ENCODE measurements at places on chromosomes 5 and 9.

DNA sequence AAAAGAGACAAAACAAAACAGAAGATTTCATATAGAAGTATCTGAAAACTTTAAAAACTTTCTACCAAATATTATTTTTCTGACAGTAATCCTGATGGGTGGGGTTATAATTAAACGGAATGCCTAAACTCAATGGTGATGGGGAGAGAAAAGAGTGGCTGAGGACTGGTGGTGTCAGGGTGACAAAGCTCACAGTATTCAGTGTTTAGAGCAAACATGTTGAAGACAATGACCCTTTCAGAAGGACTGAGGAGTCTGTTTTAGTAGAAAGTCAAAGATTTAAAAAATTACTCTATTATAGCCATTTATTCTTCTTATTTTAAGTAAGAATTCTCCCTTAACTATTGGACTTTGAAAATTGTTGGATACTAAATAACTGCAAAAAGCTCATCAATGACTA lies 1144.0 kb downstream of the TAF11L14 start:
- no peak for DNase-seq

GRCh38 chr9:130869250-130869649 lies 27.4 kb downstream of the QRFP start:
- no peak for DNase-seq

- no peak for DNase-seq
Measured at GRCh38 chr5:134073404-134073803, 41.1 kb upstream of the TCF7 start.

DNA sequence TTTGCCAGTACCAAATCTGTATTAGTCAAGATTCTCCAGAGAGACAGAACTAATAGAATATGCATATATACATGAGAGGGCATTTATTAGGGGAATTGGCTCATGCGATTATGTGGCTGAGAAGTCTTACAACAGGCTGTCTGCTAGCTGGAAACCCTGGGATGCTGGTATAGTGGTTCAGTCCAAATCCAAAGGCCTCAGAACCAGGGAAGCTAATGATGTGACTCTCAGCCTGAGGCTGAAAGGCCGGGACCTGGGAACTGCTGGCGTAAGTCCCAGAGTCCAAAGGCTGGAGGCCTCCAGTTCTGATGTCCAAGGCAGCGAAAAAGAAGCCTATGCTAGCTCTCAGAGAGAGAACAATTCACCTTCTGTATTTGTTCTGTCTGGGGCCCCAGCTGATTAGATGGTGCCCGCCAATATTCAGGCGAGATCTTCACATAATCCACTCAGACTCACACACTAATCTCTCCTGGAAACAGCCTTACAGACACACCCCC lies 84.1 kb downstream of the KIAA1958 start:
- DNase-seq = no peak

DNA sequence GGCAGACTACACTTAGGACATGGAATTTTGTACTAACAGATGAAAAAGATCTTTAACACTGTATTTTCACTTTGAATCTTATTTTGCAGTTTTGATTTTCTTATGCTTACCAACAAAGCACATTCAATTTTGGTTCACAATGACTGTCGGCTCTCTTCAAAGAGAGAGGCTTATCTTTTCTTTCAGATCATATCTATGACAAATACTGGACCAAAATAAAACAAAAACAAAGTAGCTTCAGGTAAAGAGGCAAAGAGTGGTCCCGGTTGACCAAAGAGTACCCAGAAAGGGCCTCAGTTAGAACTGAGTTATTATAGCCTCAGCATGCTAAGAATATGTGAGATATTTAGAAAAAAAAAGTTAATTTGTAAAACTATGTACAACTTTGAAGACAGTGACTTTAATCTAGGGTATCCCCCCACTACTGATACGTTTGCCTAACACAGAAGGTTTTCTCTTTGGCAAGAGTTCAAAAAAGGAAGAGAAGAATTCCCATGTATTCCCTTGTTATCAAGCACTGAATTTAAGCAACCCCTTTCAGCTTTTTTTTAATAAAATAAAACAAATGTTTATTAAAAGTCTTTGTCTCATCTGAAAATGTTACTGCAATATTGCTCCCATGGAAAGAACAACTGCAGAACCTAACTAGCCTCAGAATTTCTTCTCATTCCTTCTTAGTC lies 50.5 kb downstream of the NR6A1 start:
- no peak for DNase-seq

DNA sequence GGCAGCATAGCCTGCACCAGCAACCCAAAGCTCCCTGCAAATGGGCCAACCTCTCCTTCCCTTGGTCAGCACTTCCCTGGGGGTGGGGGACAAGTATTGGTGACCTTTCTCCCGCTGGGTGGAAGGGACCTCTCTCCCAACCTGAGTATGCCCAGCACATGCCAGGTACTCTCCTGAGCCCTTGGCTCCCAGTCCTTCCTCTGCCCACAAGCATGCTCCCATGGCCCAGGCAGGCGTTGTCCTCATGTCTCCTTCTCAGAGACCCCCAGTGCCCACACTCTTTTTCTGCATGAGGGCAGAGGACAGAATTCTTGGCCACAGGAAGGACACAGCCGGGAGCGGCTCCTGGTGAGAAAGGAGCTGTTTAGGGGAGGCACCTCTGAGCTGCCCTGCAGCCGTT lies 60.3 kb downstream of the PHF2 start:
- no peak for DNase-seq

GRCh38 chr5:5126444-5126843 lies 13.7 kb upstream of the ADAMTS16 start:
- no peak for DNase-seq

DNA sequence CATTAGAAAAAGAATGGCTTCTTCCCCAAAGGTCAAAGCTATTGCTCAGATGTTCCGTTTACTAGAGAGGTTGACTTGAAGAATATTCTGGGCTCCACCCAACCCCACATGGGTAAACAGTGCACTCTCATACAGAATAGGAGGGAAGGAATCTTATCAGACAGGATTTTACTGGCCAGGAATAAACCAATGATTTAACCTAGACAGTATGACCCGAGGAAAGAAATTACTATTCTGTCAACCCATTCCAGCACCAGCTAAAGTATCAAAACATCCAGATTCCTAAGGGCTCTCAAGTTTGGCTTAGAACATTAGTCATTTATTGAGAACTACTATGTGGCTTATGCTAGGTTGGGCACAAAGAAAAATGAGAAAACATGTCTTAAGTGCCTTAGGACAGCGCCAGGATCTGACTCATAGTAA lies 493.6 kb upstream of the KLF4 start:
- DNase-seq = no peak

GRCh38 chr5:80399526-80400239 lies 8.2 kb upstream of the ZFYVE16 start:
- no peak for DNase-seq

- no peak for DNase-seq
Measured at GRCh38 chr5:136427426-136427825, 62.1 kb upstream of the TRPC7 start.

DNA sequence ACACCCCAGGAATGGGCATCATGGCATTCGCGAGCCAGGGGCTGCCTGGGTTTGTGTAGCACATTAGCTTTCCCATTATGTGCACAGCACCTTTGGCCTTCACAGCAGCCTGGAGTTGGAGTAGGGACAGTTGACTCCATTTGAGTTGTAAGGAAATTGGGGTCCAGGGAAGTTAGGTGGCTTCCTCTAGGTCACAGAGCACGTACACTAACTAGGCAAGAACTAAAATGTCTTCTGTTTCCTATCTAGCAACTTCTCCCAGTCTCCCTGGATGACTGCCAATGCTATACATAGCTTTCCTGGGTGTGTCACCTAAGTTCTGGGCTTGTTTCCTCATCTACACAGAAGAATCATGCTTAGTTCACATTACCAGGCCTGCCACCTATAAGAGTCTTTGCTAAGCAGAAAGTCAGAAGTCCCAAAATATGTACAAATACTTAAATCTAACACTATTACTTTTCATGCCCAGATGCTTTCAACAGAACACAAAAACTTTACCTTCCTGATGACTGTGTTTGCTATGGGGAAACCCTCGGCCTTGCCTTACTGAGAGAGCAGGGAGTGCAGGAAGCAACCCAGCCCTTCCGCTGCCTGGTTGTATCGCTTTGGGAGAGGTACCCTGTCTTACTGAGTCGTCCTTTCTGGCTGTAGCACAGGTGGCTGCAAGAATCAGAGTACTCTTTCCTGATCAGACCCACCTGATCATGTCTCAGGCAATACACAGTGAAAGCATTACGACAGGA lies 12.0 kb downstream of the MACROH2A1 start:
- DNase-seq = no peak

Measured in stimulated activated CD4-positive, alpha-beta T cell treated with anti-CD3 and anti-CD28 coated beads, Interleukin-4, amount 100 ng/mL, for 48 hours (primary cell).